ENCODE measurements at places on chromosomes 1 and 21. TPM values are rescaled to one million over a fixed set of nuclear protein-coding genes. Genes with fewer than 3 reads are reported as not detected.

DNA sequence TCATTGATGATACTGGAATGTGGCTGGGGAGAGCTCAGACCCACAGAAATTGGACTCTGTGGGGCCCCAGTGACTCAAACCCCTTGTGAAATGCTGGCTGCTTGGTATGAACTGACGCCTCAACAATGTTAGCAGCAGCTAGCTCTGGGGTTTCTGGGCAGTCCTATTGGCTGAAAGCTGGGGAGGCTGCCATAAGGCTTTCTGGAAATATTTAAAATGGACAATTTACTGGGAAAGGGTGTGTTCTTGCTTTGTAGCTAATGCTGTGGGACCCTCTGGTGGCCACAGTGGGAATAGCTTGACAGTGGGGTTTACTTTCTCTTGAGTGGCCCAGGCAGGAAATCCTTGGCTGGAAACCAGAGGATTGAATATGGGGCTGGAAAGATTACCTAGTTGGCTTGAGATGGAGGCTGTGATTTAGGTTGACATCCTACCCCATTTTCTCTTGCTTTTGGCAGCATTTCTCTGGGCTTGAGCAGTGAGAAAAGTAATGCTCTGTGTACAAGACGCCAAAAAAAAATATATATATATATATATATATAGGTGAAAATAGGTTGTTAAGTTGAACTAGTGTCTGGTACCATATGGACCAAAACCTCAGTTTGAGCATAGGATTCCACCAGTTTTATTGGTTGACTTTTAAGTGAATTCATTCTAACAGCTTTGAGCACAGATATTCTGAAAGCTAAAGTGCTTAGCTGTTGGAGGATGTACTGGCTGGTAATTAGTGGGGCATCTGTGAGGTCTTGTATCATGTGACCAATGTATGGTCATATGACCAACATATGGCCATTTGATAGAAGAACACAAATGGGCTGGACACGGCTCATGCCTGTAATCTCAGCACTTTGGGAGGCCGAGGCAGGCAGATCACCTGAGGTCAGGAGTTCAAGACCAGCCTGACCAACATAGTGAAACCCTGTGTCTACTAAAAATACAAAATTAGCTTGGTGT is 8.2 kb upstream of the S100A10 start:
- peak; percentile 76 for DNase-seq

DNA sequence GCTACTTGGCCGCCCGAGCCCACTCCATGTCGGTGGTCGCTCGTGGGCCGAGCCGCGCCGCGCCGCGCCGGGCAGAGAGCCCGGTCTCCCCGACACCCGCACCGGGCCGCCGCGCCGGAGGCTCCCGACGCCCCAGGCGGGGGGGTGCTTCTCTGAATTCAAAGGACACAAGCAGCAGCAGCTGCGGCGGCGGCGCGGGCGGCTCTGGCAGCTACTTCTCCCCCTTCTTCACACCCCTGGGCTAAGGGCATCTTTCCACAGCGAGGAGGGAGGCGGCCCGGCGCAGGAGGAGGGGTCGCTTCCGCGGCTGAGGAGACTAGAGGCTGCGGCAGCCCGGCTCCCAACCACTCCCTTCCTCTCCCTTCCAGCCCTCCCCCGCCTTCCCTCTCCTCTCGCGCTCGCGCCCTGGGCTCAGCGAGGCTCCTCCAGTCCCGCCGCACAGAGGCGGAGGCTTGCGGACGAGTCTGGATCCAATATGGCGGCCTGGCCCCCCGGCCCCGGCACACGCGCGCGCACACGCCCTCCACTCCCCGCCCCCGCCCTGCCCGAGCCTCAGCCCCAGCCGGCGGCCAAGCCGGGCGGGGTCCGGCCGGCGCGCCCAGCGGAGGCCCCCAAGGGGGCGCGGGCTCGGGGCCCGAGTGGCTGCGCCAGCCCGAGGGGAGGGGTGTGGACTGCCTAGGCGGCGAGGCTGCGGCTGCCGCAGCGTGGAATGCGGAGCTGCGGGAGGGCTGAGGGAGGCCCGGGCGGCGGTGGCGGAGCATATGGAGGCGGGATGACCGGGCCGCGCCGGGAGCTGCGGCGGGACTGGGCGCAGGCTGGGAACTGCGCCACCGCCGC is at the start of gene CDC42BPA:
Gene CDC42BPA (minus strand): TSS at position 477 of the 837 bp plus-strand sequence. CDS start 1,310 bp downstream, outside the sequence.
- DNase-seq: peak; percentile 57

DNA sequence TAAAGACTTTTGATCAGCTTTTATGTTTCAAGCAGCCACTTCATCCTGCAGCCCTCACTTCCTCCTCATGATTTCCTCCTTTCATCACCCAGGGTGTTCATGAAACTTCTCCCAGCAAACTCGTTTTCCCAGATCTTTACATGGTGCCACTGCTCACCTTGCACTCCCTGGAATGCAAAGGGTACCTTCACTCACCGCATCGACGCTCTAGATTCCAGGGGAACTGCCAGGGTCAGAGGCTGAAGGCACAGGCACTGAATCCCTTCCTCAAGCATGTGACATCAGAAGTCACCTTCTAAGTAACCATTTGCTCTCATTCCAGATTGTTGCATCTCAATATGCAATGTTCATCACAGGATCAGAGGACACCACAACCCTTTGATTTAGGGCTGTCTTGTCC is 82.8 kb downstream of the PRKAB2 start:
- no peak for DNase-seq

- no peak for DNase-seq
Observed at GRCh38 chr1:70194601-70195000, 10.8 kb downstream of the LRRC40 start.

Gene MORC3
- 28.5 TPM for total RNA-seq

DNA sequence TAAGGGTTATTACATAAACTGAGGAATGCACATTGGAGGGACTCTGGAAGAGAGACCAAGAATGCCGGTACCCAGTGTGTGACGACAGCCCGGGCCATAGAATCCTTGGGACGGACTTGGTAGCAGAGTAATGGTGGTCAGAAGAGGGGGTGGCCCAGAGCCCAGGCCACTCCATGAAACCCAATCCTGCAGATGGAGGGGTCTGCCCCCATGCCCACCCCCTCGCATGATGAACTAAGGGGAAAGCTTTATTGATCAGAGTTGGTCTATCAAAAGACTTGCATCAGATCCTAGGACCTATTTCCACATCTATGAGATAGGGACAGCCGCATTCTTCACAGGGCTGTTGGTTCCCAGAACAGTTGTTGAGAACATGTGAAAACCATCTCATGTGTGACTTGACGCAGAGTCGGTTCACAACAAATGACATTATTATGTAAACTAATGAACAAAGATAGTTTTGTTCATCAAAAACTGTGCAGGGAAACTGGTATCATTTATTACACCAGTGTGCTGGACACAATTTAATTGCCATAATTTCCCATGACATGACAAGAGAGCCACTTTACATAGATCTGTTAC is 21.5 kb upstream of the SDC3 start:
- DNase-seq: no peak

Gene CLCA4
- total RNA-seq: not detected

DNA sequence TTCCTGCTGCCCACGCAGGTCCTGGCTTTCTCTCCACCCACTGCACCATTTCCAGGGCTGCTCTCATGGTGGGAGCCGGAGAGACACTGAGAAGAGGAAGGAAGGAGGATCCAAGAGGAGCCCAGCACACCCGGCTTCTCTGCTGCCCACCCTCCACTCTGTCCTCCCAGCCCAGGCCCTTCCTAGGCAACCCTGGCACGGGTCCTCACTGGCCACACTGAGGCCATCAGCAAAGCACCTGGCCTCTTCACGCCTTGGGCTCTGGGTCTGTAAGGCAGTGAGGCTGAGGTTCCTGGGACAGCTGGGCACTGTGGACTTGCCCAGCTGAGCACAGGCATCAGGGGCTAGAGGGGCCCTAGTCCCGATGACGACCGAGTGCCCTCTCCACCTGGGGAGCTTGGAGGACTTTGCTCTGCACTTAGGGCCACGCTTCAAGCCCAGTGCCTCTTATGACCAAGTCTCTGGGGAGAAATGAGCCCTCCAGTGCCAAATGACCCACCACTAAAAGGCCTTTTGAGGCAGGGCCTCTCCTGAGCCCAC is 43.1 kb downstream of the PDE9A start:
- no peak for DNase-seq

DNA sequence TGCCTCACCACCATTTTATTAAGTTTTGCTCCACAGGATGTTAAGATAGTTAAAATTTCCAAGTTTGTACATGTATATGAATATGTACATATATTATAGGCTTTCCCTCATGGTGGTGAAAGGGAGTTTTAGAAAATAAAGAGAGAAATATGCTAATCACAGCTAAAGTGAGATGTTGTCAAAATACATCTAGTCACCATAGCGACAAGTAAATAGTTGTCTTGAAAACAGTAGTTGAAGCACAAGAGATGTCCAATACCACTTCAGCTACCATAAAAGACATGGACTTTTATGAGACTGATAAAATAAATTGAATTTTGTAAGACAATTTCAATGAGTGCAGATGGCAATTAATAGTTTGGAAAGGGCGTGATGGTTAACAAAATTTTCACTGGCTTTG is 1600.0 kb downstream of the BRINP3 start:
- no peak for DNase-seq

- DNase-seq: peak; percentile 13
Observed at GRCh38 chr1:179175011-179175841, 54.3 kb downstream of the ABL2 start.
